ENCODE measurements at places on chromosomes 1 and 21. TPM values are rescaled to one million over a fixed set of nuclear protein-coding genes. Genes with fewer than 3 reads are reported as not detected.

The RWDD3 gene
- total RNA-seq: 17.5 TPM

The CFAP126 gene
- not detected for total RNA-seq

The RAB42 gene
- total RNA-seq: 0.69 TPM

The SLC44A3 gene
- 129 TPM for total RNA-seq

The HPCAL4 gene
- total RNA-seq: not detected

The SPRR2E gene
- total RNA-seq: not detected

The HAPLN2 gene
- total RNA-seq: 0.71 TPM

The KRTAP10-4 gene
- not detected for total RNA-seq

The SEMA4A gene
- 4.0 TPM for total RNA-seq

The CD160 gene
- not detected for total RNA-seq

The ARMH1 gene
- 4.9 TPM for total RNA-seq

The RGSL1 gene
- total RNA-seq: not detected

The UAP1 gene
- total RNA-seq: 34.1 TPM

The ITLN2 gene
- not detected for total RNA-seq

The CTTNBP2NL gene
- total RNA-seq: 66.2 TPM

The CRP gene
- total RNA-seq: not detected

The SLC26A9 gene
- not detected for total RNA-seq

The ATAD3C gene
- total RNA-seq: 10.2 TPM

The OR2M2 gene
- not detected for total RNA-seq

The HNRNPCL2 gene
- total RNA-seq: not detected

The KRTAP13-2 gene
- not detected for total RNA-seq
